ENCODE measurements at places on chromosomes 5 and 9.

DNA sequence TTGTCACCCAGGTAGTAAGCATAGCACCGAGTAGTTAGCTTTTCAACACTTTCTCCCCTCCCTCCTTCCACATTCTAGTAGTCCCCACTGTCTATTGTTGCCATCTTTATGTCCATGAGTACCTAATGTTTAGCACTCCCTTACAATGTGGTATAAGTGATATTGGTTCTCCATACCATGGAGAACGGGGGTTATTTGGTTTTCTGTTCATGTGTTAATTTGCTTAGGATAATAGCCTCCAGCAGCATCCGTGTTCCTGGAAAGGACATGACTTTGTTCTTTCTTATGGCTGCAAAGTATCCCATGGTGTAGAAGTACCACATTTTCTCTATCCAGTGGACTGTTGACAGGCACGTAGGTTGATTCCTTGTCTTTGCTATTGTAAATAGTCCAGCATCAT, 353.9 kb downstream of the ADGRV1 start:
- no peak for DNase-seq

DNA sequence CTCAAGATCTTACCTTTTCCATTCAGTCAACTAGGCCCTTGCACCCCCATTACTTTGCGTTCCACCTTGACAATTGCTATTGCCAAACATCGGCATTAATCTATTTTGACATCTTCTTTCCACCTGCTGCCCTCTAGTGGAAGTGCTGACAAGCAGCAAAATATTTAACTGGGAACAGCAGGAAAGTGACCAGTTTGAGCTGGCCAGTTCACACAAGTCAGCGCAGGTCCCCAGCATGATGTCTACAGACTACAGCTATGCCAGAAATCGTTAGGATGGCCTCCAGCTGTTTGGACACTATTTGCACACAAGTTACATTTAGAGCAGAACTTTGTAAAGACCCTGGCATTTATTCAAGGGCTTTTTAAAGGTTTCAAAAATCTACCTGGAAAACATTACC, 160.1 kb downstream of the GHR start:
- DNase-seq, result peak; percentile 26

- DNase-seq, result no peak
Measured at GRCh38 chr9:97665742-97666141, 31.4 kb downstream of the XPA start.

GRCh38 chr9:128470560-128470959, 14.8 kb downstream of the ODF2 start:
- no peak for DNase-seq

DNA sequence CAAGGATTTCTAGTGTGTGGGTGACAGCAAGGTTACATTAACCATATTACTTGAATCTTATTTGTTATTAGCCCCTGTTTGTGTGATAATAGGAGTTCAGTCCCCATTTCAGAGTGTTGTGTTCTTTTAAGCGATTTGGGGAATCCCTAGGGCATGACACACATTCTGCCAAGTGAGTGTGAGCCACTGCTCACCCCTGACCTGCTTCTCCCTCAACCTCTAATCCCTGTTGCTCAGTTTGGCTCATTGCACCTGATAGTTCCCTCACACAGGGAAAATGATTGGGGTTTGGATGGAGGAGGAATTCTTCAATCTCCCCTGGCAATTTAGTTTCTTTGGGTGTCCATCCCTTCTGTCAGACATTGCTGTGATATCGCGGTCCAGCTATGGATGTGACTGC, 149.2 kb downstream of the DMRTA1 start:
- DNase-seq, result no peak

GRCh38 chr9:72615931-72616330, 94.5 kb downstream of the TMC1 start:
- no peak for DNase-seq

DNA sequence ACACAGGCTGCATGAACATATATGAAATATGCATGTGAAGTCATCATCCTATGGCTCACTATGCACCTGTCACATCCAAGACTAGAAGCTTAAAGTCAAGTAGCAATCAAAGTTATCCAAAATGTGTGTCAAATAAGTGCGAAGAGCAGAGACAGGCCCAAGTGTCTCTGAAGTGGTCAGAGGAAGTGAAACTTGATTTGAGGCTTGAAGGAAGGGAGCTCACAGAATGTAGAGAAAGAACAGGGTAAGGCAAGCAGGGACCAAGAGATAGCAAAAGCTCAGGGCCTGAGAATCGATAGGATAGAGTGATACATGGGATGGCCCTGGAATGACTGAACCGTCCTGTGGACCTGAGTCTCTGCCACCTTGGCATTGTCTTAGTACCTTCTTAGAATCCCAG, 274.3 kb upstream of the TRPC7 start:
- DNase-seq, result no peak

GRCh38 chr9:33465596-33466564, 7.8 kb downstream of the NOL6 start:
- DNase-seq, result no peak

GRCh38 chr5:93585767-93586385, 2.9 kb downstream of the NR2F1 start:
- no peak for DNase-seq

- no peak for DNase-seq
Measured at GRCh38 chr5:73186976-73187375, 14.0 kb downstream of the TMEM174 start.

GRCh38 chr9:137128862-137129455, 10.0 kb upstream of the GRIN1 start:
- no peak for DNase-seq

DNA sequence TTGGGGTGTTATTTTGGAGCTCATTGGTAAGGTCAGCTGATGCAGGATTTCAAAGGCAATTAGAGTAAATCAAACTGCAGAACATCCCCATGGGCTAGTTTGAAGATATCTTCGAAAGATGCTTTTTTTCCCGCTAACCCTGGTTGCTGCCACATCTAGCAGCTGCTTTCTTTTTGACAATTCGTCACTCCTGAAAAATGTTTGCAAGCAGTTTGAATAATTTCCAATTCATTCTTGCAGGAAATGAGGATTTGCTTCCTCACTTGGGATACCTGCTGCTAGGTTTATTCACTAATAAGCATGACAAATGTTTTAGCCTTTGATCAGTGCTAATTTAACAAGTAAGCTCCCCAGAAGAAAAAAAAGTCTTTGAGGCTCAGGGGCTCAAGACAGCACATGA, 649.6 kb upstream of the RORB start:
- DNase-seq, result no peak

DNA sequence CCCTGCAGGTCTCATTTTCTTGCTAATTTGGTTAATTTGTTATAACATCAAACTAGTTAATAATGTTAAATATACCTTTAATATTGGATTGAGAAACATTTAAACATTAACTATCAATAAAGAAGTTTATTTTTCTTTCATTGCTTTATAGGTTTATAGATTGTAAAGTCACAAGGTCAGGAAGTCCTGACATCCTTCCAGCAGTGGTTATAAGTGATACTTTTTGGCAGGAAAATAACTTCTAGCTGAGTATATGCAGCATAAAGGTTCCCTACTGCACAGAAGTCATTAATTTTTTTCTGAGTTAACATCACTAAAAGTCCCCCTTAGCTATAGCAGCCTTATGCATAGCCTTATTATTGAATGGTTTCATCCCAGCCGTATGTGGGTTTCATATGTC, 85.5 kb downstream of the LNPEP start:
- no peak for DNase-seq

GRCh38 chr9:126508171-126508591, 105.5 kb upstream of the LMX1B start:
- no peak for DNase-seq

- DNase-seq, result no peak
Measured at GRCh38 chr5:118696076-118696475, 292.3 kb downstream of the DTWD2 start.

DNA sequence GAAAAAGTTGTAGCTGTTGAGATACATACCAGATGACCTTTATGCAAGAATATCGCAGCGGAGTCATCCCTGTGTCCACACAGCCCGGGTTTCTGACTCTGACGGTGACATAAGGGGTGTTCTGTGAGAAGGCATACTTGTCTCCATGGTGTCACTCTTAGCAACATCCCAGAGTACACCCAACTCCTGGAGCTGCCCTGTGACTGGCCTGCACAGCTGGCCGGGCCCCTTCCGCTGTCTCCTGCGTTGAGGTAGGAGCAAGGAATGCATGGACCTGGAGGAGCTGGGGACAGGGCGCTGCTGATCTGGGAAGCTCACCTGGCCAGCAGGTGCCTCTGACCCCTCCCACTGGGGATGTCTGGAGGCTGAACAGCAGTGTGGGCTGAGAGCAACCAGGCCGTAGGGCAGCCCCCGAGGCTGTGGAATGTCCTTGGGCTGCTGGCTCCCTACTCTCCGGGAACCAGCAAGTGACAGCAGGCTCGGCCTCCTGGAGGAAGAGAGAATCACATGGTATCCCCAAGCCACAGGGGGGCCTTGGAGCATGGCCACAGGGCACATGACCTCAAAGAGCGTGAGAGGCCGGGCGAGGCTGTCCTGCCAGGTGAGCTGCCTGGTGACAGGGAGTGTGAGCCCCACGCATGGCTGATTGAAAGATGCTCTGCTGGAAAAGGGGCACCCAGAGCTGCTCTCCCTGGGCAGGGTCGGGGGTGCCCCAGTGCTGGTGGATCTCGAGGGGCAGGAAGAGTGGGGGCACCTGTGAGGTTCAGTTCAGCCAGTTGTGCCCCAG, 113.4 kb downstream of the MRPL36 start:
- DNase-seq, result no peak

DNA sequence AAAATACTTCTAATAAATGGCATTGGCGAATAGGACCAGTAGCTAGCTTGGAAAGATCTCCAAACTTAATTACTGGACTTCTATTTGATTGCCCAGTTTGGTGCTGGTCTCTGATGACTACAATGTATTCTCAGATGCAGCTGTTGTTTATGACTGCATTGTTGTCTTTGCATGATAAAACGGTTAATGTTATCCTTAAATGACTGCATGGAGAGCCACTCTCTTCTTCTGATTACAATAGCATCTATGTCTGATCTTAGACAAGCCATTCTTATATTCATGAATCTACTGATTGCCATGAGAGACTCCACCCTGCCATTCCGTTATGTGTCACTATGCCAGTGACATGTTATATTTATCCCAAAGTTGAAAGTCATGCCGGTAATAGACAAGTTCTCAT, 42.9 kb upstream of the ERBIN start:
- DNase-seq, result no peak

GRCh38 chr5:161051920-161052500, 200.0 kb upstream of the ATP10B start:
- DNase-seq, result no peak

GRCh38 chr9:14096258-14096922, 217.6 kb downstream of the NFIB start:
- DNase-seq, result no peak

DNA sequence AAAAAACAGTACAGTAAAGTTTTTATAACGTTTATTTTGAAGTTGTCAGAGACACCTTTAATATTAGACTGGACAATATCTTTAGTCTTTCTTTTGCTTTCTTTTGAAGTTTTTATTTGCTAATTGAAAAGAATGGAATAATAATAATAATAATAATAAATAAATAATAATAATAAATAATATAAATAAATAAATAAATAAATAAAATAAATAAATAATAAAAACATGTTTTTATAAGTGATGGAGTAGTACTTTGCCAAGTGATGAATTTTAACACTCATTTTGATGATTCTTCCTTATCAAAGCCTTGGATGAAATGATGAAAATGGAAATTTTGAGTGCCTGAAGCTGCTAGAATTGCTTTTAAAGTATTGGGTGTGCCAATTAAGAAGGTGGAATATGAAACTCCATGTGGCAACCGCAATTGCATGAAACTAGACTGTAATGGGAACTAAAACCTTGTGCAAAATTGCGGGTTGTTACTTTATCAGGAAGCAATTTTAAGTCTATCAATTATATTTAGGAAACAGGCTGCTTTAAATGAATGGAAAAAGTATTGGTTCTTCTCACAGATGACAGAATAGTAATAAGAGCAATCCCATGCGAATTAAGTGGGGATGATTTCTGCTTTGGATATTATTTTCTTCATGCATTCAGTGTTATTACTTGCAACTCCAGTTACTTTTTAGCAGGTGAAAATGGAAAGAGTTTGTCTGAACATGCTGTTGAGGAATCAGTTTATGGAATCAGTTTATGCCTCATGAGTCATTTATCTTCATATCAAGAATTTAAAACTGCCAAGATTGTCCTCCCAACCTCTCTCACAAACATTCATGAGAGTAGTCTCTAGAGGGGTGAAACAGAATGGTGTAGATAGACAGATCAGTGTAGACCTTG, 4.6 kb downstream of the ANXA1 start:
- DNase-seq, result no peak

DNA sequence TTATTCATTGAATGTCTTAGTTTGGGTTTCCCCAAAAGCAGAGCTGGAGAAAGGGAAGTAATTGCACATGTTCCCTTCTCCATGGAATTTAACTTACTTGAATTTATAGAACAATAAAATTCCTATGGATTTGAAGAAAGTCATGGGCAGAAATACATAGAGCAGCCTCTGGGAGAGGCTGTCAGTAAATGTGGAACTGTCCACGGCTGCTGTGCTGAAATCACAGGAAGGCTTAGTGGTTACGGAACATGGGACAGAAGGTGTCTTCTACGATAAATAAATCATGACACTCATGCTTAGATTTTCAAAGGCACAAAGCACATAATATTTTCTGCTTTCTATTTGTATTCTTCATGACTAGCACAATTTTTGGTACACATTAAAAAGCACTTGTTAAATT, 440.6 kb upstream of the IZUMO3 start:
- no peak for DNase-seq

DNA sequence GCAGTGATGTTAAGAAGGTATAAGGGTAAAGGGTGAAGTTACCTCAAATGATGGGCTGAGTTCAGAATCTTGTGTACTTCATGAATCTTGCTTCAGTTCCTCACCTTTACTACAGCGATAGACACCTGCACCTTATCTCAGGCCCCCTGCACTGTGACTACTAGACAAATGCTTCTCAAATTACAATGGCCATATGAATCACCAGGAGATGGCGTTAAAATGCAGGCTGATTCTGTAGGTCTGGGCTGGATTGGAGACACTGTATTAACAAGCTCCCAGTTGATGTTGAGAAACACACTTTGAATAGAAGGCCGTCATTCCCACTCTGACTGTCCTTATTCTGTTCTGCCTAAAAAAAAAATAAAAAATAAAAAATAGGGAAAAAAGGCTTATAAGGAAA, 29.8 kb downstream of the TARS1 start:
- DNase-seq, result peak; percentile 37

DNA sequence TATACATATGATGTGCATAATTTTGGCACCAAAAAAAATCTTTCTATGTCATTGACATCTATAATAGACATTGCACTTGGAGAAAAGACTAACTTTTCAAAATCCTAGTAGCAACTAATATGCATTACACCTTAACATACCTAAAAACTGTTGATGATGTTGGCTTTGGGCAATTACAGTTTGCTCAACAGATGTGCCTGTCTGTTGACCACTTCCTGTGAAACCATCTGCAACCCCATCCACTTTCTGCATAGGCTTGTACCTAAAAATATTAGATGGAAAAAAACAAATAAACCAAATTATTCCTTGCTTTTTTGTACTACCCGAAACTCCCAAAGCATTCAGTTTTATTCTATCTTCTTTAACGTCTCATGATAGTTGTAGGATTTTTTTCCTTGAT, 248.6 kb downstream of the RFX3 start:
- no peak for DNase-seq
